H9 (cell line): ENCODE measurements at places on chromosomes 4 and X.

GRCh38 chr4:108763226-108763593, 357 bp upstream of the ETNPPL start:
- DNase-seq = no peak

DNA sequence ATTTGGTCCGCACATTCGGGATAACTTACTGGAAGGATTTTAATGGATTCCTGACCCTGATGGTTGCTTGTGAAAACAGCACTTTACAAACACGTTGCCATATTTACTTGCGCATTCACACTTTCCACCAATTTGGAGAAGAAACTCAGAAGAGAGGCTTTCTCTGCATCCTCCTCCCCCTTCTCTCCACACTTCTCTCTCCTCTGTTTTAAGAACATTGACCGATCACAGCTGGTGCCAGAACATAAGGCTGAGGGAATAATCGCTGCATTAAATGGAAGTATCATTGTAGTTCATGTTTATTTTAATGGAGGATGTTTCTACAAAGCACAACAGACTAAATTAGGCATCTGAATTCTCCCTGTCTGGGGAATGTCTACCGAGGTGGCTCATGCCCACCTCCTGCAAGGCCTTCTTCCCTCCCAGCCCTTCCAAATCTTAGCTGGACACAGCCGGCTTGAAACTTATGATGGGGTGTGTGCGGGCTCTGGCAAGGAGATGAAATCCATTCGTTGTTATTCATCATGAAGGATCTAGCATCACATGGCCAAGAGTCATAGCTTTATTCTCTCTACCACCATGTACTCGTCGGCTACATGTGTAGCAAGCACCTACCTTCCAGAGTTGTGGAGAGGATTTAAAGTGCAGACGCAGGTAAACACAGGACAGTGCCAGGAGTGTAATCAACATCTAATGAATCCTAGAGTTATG, 204.1 kb downstream of the LDB2 start:
- DNase-seq = no peak

DNA sequence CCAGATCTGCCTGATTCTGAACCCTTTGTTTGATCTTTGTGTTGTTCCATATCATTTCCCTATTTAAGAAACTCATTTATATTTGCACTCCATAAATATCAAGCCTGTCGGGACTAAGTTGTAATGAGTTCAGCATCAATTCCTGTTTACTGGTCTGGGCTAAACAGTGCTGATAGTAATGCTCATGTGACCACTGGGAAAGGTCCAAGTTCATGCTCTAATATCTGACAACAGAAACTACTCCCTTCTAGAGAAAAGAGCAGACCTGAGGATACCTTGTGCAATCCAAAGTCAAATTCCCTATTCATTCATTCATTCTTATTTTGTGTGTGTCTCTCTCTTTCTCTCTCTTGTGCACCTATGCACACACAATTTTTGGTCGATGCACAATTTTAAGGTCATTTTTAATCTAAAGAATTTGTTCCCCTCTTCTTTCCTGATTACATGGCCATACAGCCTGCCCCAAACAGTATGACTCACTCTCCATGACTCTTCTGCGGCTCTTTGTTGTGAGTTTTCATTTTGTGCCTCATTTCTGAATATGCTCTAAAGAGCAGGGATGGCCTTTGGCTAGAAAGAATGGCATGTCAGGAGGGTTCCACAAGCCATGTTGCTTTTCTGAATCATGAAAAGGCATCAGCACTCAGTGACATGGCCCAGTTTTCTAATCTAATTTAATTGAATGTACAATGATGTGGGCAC, 664.3 kb downstream of the RPA4 start:
- no peak for DNase-seq

DNA sequence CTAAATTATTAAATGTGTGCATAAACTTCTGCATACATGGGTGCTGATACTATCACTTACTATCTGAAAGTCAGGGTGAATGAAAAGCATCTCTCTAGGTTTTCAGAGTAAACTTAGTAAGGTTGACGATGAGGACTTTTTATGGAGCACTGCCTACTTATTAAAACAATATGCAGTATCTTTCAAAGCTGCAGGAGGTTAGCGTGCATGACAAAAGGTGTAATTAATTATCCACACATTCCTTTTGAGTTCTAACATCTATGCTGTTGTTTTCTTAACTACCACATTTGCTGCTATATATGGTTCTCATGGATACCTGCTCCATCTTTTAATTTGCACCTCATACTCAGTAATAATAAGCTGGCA, 256.2 kb downstream of the FSTL5 start:
- no peak for DNase-seq

- peak; percentile 89 for DNase-seq
These were observed at the start of gene MGARP for GRCh38 chr4:139279760-139280620. Gene MGARP (minus strand): TSS chr4:139280225. CDS start chr4:139280158, 67 bp downstream.

DNA sequence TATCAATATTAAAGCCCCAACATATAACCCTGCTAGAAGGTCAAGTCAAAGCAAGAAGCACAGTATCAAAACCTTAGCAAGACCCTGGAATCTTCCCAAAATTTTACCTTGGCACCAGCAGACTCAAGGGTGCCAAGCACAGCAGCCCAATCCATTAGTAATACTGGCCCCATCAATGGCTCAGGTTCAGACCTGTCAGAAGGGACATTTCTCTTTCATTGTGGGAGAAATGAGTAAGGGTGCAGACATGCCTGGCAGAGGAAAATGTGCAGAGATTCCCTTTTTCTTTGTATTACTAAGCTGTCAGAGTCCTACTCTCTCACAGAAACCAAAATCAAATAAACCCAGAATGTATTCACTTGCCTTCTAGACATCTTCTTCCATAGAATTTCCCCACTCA, 203.9 kb downstream of the EVC2 start:
- no peak for DNase-seq

- no peak for DNase-seq
These were observed 1.4 kb upstream of the MSL3 start for GRCh38 chrX:11756354-11757318.
